ENCODE measurements at places on chromosomes 16 and 17.

- DNase-seq: no peak
Observed at GRCh38 chr16:85980686-85981085, 81.7 kb downstream of the IRF8 start.

DNA sequence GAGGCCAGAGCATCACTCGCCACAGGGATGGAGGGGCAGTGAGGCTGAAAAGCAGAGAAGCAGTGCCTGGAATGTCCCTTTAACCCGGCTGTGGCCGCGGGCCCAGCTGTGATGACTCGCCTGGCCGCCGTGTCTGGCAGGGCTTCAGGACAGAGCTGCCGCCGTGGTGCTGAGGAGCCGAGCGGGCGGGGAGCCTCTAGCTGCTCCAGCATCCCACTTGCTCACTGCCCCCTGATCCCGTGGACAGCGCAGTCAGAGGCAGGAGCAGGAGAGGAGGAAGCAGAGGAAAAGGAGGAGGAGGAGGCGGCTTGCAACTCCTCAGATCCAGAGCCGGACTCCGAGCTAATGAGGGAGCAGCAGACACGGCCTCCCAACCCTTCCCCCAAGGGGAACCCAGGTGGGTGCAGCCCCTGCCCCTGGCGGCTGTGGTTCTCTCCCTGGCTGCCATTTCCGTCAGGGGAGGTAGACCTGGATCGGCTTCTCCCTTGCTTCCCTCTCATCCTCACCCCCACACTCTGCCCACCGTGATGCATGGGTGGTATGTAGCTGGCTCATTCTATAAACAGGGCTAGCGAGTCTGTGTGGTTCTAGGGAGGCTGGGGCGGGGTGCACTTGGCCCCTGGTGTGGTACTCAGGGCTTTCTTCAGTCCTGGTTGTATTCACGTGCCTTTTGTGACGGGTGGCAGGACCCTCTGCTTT, 165.7 kb downstream of the CMIP start:
- no peak for DNase-seq

- DNase-seq: peak; percentile 58
Observed at GRCh38 chr17:58352596-58353388, 791 bp upstream of the SUPT4H1 start.

DNA sequence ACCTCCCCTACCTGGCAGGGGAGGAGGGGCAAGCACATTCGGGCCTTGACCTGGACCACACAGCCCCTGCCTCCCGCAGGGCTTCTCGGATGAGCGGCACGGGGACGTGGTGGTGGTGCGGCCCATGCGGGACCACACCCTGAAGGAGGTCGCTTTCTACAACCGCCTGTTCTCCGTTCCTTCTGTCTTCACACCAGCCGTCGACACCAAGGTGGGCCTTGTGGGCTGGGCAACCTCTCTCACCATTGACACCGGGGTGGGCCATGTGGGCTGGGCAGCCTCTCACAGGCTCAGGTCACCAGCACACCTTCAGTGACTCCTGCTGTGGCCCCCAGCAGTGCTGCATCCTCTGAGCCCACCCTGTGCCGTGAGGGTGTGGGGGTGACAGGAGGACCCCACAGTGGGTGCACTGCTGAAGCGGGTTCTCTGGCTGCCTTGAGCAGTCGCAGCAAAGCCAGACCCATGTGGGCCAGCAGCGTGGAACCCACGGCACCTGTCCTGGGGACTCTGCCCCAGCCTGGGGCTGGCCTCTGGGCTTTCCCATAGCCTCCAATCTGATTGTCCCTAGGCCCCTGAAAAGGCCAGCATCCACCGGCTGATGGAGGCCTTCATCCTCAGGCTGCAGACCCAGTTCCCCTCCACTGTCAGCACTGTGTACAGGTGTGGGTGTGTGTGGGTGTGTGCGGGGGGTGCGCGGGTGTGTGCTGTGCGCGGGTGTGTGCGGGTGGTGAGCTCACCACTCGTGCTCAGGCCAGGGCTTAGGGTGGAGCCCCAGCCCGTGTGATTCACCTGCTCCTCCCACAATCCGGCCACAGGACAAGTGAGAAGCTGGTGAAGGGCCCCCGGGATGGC, 7.5 kb downstream of the CTU2 start:
- no peak for DNase-seq

DNA sequence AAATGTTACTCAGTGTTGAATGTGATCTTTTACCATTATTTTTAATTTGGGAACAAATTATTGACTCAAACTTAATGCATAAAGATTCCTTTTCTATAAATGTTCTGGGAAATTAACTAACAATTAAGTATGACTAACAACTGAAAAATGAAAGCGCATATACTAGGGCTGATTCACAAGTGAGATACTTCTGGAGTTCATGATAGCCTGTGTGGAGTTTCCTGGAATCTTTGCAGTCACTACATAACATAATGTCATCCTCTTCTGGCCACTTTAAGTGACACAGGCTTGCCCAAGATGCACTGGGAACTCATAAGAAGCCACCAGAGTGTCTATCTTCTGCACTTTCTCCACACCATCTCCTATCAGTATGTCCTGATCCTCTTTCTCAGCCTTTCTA, 450.3 kb upstream of the CDH11 start:
- no peak for DNase-seq

Data from NCI-H526 treated with DMSO at 0.1 percent for 48 hours (cell line).